ENCODE measurements at places on chromosomes 4 and X.

- no peak for DNase-seq
These were observed 107.5 kb downstream of the GLUD2 start for GRCh38 chrX:121154858-121155404.

- no peak for DNase-seq
These were observed 177.2 kb downstream of the GABRG1 start for GRCh38 chr4:45946699-45947098.

DNA sequence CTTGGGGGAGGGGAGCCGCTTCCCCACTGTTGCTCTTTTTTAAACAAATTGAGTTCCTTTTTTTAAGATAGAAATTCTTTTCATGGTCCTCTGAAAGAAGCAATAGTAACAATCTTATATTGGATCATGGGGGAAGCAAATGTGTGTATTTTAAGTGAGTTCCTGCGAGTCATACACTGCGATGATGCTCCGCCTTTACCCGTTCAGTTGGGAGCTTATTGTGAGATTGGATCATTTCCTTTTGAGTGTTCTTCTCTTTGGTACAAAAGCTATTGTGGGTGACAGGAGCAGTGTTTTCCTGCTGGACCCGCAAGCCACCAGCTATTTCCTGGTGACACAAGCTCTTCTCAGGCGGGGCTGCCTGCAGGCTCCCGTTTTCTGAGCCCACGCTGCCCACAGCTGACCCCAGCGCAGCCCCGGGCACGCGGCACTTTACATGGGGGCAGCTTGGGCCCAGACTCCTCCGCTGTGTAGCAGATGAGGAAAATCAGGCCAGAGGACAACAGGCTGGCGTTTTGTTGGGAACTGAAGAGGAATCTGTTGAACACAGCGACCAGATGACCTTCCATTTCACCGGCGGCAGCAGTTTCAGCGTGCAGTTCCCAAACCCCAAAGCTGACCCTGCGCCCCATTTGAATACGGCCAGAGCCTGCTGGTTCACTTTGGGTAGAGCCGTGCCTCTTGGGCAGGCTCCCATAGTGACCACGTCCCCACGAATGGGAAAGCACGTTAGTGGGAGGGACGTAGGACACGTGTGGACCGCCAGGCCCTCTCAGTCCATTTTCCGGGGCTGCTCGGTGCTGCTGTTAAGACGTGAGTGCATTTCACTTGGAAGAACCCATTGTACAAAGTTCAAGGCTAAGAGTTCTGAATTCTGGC is 12.2 kb downstream of the TADA2B start:
- no peak for DNase-seq

- DNase-seq: no peak
These were observed 30.6 kb upstream of the SCML1 start for GRCh38 chrX:17706676-17707075.

DNA sequence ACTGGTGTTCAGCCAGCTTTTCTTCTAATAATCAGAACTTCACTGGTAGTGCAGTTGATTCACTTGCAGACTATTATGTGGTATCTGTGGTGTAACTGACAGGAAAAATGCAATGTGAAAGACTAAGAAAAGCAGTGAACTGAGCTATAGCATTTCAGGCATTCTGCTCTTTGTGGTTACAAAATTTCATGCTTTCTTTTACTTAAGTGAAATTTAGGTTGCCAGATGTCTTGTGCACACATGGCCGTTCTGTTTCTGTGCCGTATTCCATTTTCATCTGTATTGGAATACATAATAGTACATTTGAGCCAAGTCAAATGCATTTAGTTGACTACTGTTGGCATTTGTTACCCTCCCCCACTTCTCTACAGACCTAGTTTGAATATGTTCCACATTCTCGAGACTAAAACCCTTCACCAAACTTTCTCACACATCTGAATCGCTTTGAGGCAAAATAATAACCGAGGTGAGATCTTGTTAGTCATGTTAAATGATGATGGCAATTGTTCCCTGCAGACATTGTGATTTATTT is 8.2 kb downstream of the RTL3 start:
- DNase-seq: no peak

GRCh38 chr4:176945334-176945733 is 152.6 kb upstream of the VEGFC start:
- DNase-seq: no peak

DNA sequence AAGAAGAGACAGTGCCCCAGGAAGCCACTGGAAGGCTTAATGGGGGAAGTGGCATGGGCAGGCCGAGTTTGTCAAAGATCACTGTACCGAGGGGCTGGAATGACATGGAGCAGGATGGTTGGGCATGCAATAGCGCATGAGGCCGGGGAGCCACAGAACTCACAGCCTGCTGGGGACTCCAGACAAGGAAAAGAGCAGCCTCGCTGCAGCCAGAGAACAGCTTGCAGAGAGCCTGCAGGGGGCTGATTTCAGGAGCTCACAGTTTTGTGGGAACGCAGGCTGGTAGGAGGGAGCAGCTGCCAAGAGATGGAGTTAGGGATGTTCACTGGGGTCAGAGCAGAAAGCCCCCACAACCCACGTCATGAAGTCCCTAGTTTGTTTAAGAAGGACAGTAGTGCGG is 45.4 kb downstream of the STOX2 start:
- DNase-seq: no peak

DNA sequence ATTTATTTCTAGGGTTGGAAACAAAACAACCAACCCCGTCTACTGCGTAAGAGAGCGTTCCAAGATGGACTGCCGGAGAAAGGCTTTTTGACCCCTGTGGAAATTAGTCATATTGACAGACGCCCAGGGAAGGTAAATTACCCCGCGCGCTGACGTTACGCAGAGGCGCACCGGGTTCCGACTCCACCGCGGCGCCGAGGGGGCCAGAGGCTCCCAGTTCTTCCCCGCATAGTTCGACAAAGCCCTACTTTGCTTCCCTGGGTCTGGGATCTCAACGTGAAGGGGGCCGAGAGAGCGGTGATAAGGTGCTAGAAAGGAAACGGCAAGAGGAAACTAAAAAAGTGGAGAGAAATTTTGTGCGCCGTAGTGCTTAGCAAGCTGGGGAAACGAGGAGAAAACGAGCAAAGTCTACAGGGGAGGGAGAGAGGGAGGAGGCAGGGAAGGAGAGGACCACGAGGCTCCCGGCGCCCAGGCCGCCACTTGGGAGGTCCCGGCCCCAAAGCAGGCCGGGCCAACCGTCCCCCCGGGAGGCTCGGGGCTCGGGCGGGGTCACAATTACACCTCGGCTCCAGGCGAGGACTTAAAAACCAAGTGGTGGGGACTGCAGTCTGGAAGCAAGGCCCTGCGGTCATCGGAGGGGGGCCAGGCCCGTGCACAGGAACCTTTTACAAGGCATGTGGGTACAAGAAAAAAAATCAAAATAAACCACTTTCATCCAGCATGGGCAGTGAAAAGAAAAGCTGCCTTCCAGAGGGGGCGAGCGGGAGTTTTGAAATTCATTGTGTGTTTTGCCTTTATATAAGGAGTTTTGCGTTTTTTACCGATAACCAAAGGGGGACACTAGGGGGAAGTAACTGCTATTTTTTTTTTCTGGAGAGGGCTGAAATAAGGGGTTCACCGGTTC is 13.2 kb downstream of the HAND2 start:
- no peak for DNase-seq

DNA sequence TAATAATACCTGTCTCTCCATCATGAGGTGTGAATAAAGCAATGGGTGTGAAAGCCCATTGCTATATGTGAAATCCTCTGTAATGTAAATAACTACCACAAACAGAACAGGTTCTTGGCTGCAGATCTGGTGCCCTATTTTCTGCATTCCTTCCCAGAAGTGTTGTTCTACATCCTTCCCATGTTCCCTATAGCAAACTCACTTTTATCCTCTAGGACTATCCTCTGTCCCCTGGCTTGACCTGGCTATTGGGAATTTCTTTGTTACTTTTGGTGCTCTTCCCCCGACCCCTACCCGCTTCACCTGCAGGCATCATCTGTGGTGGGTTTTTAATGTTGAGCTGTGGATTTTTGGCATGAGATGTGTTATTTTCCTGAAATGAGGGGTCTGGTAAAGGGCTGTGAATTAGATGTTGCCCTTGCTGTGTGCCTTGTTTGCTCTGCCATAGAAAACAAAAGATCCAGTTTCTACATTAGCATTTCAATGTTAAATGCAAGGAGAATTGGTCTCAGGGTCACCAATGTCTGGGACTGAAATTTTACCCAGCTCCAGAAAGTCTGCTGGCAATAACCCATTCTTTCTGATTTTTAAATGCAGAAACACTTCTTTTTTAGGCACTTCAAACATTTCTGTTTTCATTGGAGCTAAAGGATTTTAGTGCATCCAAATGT is 13.6 kb upstream of the FREM3 start:
- no peak for DNase-seq

DNA sequence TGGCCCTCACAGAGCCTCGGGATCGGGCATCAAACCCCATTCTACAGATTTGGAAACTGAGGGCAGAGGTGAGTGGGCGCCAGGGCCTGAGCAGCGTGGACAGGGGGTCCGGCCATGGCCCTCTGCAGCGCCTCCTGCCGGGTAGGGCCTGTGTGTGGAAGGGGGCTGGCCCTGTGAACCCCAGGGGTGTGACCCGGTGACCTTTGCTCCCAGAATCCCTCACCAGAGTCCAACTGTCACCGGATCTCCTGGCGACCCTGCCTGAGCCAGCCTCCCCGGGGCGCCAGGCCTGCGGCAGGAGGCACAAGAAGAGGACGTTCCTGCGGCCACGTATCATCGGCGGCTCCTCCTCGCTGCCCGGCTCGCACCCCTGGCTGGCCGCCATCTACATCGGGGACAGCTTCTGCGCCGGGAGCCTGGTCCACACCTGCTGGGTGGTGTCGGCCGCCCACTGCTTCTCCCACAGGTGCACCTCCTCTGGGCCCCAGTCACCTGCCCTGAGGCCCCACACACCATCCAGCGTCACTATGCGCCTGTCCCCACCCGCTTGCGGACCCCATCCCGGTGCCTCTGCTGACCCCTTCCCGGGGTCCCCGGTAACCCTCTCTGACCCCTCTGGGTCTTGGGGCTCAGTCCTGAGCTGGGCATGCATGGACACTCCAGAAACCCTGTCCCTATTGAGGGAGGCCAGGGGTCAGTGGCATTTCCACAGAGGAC is 4.2 kb downstream of the HGFAC start:
- no peak for DNase-seq

- DNase-seq: no peak
These were observed 45.7 kb downstream of the MID1 start for GRCh38 chrX:10574663-10575062.

- no peak for DNase-seq
These were observed 704.6 kb downstream of the SMARCA1 start for GRCh38 chrX:128818690-128819089.

DNA sequence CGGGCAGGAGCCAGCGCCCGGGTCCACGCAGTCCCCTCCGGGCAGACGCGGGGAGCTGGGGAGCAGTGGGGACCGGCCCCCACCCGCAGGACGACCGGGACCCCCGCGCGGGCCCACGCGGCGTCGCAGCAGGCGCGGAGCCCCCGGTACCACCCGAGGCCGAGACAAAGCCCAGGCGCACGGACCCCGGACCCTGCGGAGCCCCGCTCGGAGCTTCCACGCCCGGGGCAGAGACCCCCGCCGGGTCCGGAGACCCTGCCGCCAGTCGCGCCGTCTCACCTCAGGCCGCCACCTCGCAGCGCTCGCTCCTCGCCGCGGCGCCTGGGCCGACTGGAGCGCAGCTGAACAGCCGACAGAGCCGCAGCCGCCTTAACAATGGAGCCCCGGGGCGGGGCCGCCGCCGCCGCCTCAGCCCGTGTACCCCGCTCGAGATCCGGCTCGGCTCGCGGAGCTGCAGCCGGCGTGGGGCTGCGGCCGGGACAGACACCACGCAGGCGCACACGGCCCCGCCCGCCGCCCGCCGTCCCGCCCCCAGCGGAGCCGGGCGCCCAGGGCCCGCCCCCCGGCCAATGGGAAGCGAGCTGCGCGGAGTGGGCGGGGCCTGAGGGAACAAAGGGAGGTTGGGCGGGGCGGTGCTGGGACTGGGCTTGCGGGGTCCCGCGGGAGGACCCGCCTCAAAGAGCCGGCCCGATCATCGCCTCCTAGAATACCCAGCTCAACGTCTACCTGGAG is at the start of gene AFAP1:
Gene AFAP1, minus strand, starts transcription at position 485 of the 732 bp plus-strand sequence. CDS start 67,783 bp downstream, outside the sequence.
- peak; percentile 84 for DNase-seq

DNA sequence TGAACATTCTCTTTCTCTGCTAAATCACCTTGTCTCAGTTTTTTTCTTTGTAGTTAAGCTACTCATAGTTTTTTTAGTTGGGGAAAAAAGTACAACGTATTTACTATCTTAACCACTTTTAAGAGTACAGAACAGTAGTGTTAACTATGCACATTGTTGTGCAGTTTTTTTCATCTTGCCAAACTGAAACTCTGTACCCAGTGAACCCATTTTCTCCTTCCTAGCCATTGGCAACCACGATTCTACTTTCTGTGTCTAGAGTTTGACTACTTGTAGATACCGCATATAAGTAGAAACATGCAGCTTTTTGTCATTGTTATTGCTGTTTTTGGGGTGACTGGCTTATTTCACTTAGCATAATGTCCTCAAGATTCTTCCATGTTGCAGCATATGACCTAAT is 10.0 kb downstream of the N4BP2 start:
- no peak for DNase-seq

GRCh38 chr4:125043486-125043885 is 271.3 kb upstream of the FAT4 start:
- no peak for DNase-seq

DNA sequence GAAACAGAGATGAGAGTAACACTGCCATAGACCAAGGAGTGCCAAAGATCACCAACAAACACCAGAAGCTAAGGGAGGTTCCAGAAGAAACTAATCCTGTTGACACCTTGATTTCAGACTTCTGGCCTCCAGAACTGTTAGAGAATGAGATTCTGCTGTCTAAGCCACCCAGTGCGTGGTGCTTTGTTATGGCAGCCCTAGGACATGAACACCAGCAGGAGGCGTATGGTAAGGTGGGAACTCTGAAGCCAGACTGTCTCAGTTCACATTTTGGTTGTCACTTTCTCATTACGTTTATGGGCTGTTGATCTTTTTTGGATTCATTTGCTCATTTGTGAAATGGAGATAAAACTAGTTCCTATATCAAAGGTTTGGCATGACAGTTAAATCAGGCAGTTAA is 142.9 kb downstream of the DCHS2 start:
- DNase-seq: no peak

GRCh38 chr4:25235401-25235800 is 1.6 kb downstream of the PI4K2B start:
- no peak for DNase-seq

DNA sequence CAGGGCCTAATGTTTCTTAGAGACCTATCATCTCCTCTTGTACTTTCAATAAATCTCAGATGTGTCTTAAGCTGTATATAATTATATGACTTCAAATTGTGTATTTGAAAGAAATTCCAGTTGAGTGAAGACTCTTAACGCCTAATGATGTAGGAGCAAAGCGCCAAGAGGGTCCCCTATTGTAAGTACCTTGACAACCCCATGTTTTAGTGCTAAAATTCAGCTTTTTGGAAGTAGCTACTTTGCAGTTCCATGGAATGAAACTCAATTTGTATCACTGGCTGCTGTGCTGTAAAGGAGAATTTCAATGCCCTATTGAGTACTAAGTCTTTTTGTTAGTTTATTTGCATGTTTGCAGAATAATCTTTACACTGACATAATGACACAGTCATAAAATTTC is 1826.6 kb upstream of the AGA start:
- no peak for DNase-seq

- DNase-seq: no peak
These were observed 7.4 kb upstream of the TAPT1 start for GRCh38 chr4:16233569-16234177.

- no peak for DNase-seq
These were observed 1015.1 kb downstream of the RPA4 start for GRCh38 chrX:97898798-97899197.

Data from substantia nigra (tissue), 51 donors.